Activated CD8-positive, alpha-beta memory T cell treated with anti-CD3 and anti-CD28 coated beads, Interleukin-2, amount 50 U/mL, for 48 hours (primary cell): ENCODE measurements at places on chromosomes 2 and 18.

DNA sequence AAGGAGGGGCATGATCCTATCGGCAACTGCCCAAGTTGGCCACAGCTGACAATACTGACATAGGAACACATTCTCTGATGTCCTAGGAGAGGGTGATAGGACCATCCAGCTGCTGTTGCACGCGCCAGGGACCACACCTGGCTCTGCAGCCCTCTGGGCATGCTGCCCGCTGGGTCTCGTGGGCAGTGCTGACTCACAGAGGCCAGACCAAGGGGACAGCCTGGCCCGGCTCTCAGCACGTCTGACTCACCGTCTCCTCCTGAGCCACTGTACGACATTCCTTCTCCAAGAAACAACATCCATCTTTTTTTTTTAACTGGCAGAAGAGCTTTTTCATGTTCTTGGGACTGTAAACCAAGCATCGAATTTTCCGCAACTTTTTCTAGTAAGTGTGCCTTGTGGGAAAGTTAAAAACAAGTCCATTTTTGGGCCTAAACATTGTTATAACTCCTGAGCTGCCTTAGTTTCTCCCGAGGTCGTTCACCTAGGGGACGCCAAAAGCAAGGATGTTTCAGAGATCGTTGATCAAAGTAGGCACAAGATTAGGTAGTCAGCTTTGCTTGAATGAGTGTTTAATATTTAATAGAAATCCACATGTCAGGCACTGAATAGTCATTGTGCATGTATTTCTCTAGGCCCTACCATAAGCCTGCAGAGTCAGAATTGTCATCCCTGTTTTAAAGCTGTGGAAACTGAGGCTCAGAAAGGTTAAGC is 100.3 kb downstream of the TTC32 start:
- no peak for DNase-seq

DNA sequence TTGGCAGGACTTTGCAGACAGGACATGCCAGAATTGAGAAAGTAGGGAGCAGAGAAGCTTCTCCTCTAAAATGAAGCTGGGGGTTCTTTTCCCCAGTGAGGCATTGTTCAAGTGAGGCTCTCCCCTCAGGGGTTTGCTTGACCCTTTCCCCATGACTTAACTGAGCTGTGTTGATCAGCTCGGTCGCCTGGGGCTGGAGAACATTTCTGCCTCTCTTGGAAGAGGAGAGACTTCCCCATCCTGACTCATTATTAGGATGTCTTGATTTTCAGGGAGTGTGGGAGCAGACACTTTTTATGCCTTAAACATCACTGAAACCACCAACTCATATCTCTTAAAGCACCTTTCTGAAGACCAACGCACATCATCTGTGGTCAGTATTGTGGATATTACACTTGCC is 27.9 kb upstream of the GLI2 start:
- DNase-seq: no peak

GRCh38 chr18:77084688-77085035 is 47.9 kb downstream of the MBP start:
- DNase-seq: no peak

DNA sequence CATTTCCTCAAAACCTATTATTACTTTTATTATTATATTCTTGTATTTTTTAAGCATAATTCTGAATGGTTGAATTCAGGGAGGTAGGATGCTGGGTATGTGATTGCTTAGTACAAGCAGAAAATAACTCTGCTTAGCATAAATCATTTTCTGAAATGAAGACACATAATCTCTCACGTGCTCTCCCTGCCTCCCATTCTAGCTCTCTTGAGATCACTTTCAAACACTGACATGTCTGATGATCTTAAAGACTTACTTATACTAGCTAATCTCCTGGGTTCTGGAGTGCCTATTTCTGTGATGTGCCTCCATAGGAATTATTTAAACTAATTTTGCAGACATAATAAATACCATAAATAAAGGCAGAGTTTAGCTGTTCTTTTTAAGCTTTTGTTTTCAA is 1136.0 kb downstream of the SUCLG1 start:
- no peak for DNase-seq

- DNase-seq: no peak
Measured at GRCh38 chr18:23143016-23143814, 7.9 kb downstream of the CABLES1 start.
